ENCODE measurements at places on chromosomes 6 and 20. TPM values are rescaled to one million over a fixed set of nuclear protein-coding genes. Genes with fewer than 3 reads are reported as not detected.

The COL9A3 gene
- 6.1 TPM for total RNA-seq

The COMMD7 gene
- total RNA-seq, result 36.1 TPM

The PI16 gene
- not detected for total RNA-seq

The PCIF1 gene
- 2.7 TPM for total RNA-seq

The CCN6 gene
- not detected for total RNA-seq

The SYNJ2 gene
- 155 TPM for total RNA-seq

The ME1 gene
- total RNA-seq, result 19.9 TPM

The BCAS1 gene
- not detected for total RNA-seq

The BPIFB2 gene
- not detected for total RNA-seq

The RAET1G gene
- total RNA-seq, result 0.86 TPM

The SCRT2 gene
- not detected for total RNA-seq

The ARG1 gene
- not detected for total RNA-seq

The SLC12A5 gene
- total RNA-seq, result not detected

The AKIRIN2 gene
- 14.6 TPM for total RNA-seq

- DNase-seq, result no peak
Measured at GRCh38 chr6:159357211-159357915, 188.2 kb downstream of the FNDC1 start.

GRCh38 chr6:83878902-83879644 lies 19.6 kb downstream of the CYB5R4 start:
- no peak for DNase-seq

DNA sequence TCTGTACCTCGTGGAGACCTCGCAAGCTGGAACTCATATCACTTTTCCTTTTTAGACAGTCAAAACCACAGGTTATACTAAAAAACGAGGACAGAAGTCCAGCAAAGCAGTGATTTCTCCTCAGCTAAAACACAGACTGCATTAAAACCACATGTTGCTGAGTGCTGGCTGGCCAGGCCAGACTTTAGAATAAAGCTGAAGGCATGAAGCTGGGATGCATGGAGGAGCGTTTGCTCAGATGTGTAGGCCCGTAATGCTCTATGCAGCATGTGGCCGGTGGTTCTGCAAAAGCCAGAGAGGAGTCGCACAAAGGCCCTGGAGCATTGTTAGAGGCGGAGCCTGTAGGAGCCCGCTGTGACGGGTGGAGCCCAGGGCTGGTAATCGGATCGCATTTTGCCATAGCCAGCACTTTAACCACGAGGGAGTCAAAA lies 83.6 kb downstream of the SMOC2 start:
- DNase-seq, result peak; percentile 6

GRCh38 chr20:64238115-64238825 lies 17.3 kb upstream of the PCMTD2 start:
- no peak for DNase-seq

GRCh38 chr20:54690323-54690722 lies 214.9 kb downstream of the DOK5 start:
- no peak for DNase-seq

GRCh38 chr6:170269846-170270541 lies 20.9 kb downstream of the DLL1 start:
- DNase-seq, result no peak

- no peak for DNase-seq
Measured at GRCh38 chr20:57911512-57912226, 201.9 kb upstream of the PMEPA1 start.

GRCh38 chr6:141956868-141957267 lies 175.9 kb upstream of the GJE1 start:
- no peak for DNase-seq

GRCh38 chr6:5547556-5547955 lies 286.2 kb downstream of the FARS2 start:
- DNase-seq, result no peak

DNA sequence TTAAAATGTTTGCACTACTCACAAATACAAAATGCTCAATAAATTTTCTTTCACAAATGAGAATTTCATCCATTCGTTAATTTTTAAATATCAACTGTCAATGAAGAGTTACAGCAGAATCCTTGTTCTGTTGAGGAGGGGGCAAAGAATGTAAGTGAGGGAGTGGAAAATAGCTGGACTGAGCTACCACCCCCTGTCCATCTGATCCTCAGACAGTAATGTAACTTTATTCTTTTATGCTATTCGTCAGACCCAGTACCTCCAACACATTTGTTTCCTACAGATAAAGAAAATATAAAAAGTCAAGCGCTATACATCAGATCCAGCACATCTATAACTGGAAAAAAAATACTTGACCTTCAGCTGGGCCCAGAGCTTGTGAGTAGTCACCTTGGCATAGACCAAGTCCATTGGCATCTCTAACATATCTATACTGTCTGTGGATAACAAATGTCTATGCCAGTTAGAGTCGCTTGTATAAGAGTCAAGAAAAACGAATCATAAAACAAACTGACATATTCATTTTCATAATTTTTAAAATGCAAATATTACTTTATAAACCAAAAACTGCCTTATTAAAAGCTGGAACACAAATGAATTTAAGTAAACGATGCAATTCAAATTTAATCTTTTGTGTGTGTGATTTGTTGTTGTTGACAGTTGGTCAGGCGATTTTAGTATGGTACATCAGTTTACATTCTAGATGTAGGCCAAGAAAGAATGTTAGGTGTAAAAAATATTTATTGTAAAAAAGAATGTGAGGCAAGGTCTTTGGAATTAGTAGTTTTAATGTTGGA lies 57.2 kb upstream of the HFE start:
- DNase-seq, result no peak

- DNase-seq, result no peak
Measured at GRCh38 chr6:162940426-162940825, 212.7 kb downstream of the PACRG start.

GRCh38 chr6:166423051-166423745 lies 40.5 kb upstream of the MPC1 start:
- no peak for DNase-seq

DNA sequence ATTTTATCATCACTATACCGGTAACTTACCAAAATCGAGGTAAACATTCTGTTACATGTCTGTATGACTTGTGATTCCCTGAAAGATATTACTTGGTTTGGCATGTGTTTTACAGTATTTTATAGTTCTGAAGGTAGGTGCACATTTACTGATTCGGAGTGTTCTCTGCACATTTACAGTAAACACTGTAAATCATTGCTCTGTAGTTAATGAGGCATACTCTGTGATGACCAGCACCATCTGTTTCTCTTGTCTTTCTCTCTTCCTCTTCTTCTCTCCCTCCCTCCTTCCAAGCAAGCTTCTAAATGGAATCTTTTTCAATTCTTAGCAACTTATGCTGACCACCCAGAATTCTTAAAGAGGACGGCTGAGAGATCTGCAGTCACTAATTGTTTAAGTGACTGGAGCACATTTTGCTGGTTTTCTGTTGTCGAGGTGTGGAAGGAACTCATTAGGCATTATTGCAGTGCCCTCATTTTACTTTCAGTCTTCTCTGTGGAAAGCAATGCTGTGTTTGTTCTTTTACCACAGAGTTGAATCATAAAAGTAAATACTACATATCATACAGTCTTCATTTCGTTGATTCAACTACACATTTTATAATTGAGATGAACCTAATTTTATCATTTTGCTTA lies 126.5 kb downstream of the UTRN start:
- peak; percentile 13 for DNase-seq

GRCh38 chr6:105398859-105399258 lies 4.0 kb downstream of the PREP start:
- DNase-seq, result no peak

GRCh38 chr6:107780226-107780625 lies 43.9 kb downstream of the SCML4 start:
- DNase-seq, result no peak

DNA sequence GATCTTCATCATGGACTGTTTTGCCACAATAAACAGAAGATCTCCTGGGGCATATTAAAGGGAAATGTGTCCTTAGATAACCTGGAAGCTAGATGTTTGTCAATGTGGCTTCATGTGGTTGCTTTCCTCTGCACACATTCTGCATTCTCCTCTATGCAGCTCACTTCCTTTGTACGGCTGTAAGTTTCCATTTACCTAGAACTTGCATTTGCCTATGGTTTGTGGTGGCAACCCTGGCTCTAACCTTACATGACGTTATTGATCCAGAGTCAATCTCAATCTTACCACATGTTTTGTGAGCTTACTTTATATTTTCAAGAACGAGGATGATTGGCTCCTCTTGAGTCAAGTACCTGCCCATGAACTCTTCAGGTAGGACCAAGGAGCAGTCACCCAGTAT lies 863.1 kb downstream of the MAFB start:
- peak; percentile 14 for DNase-seq

DNA sequence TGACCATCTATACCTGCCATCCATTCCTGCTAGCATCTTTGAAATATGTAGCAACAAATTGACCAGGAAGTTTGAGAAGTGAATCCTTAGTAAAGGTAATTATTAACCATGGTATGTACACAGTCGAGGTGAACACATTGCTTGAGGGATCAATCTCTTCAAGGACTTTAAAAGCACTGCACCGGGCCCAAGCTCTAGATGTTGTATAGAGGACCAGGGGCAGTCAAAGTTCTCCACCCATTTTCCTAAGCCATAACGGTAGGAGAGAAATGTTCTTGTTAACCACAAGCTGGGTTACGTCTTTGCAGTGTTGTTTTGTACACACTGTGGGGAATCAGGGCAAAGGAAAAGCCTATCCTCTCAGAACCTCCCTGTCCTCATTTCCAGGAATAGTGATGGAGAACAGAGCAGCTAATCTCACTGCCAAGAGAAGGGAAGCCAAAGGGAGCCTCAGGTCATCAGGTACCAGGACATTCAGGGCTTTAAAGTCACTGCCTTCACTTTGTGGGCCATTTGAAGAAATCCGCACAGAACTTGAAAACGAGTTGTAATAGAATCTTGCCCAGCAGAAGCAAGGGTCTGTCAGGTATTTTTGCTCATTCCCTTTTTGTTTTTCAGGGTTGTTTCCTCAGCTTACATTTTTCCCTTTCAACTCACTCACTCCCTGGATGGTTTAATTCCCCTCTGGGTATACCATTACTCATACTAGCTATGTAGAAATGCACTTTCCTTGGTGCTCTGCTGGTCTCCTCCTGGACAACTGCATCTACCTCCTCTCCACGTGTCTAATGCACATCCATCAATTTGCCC lies 5.3 kb upstream of the PM20D2 start:
- DNase-seq, result no peak

- peak; percentile 70 for DNase-seq
Measured at GRCh38 chr6:140051521-140052512, 677.4 kb upstream of the CITED2 start.

GRCh38 chr6:6746970-6747338 lies 158.4 kb downstream of the LY86 start:
- DNase-seq, result no peak

DNA sequence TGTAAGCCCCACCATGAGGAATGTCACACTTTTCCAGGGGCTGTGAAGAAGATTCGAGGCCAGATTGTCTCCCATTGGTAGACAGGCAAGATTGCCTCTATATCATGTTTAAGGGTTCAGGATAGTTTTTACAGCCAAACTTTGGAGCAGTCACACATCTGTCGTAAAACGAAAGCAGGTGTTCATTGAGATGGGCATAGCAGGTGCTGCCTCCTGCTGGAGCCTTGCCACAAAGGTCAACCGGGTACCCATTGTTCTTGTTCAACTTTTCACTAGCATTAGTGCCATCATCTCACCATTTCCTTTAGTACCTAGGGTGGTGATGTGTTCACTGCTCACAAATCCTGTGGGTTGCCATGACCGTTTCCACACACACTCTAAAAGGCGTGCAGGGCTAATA lies 198.3 kb downstream of the HTR1B start:
- no peak for DNase-seq

- no peak for DNase-seq
Measured at GRCh38 chr6:95321126-95321525, 256.2 kb upstream of the MANEA start.

- peak; percentile 21 for DNase-seq
Measured at GRCh38 chr20:57546956-57547649, 13.8 kb upstream of the PCK1 start.

GRCh38 chr20:2327620-2328555 lies 32.1 kb downstream of the TGM3 start:
- DNase-seq, result no peak

DNA sequence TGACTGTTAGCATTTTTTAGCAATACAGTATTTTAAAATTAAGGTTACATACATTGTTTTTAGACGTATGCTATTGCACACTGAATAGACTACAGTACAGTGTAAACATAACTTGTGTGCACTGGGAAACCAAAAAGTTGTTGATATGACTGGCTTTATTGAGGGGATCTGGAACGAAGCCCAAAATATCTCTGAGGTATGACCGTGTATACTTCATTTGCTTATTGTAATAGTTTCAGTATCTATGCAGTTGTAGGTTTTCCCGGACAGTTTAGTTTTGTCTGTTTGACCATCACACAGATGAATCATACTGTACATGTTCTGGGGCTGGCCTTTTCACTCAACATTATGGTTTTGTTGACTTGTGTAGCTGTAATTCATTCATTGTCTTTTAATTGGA lies 6.9 kb upstream of the ZBTB12 start:
- DNase-seq, result peak; percentile 55

DNA sequence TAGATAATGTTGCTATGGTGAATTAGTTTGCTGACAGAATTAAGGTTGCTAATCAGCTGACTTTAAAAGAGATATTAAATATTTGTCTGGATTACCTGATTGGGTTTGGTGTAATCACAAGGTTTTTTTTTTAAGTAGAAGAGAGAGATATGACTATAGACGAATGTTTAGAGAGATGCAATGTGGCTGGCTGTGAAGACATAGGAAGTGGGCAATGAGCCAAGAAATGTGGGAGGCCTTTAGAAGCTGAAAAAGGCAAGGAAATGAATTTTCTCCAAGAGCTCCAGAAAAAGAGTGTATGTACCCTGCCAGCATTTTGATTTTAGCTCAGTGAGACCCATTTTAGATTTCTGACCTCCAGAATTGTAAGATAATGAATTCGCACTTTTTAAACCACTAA lies 598.3 kb downstream of the PKHD1 start:
- no peak for DNase-seq

GRCh38 chr20:4161401-4162251 lies 146.3 kb upstream of the RNF24 start:
- peak; percentile 62 for DNase-seq

GRCh38 chr6:158955255-158955654 lies 44.7 kb downstream of the RSPH3 start:
- DNase-seq, result no peak

DNA sequence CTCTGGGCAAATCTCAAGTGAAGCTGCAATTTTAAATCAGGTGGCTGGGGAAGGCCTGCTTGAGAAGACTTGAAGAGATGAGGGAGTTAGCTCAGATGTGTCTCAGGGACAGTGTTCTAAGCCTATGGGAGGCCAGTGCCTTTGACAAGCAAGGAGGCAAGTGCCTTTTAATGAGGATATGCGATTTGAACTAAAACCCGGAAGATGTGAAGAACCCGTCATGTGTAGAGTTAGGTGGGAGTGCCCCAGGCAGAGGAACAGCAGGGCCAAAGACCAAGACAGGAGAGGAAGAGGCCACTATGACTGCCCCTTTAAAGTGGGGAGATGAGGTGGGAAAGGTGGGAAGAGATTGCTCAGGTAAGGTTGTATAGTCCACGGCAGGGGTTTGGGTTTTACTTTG lies 71.9 kb downstream of the SLX4IP start:
- DNase-seq, result no peak
